ENCODE measurements at places on chromosomes 1 and 21. TPM values are rescaled to one million over a fixed set of nuclear protein-coding genes. Genes with fewer than 3 reads are reported as not detected.

DNA sequence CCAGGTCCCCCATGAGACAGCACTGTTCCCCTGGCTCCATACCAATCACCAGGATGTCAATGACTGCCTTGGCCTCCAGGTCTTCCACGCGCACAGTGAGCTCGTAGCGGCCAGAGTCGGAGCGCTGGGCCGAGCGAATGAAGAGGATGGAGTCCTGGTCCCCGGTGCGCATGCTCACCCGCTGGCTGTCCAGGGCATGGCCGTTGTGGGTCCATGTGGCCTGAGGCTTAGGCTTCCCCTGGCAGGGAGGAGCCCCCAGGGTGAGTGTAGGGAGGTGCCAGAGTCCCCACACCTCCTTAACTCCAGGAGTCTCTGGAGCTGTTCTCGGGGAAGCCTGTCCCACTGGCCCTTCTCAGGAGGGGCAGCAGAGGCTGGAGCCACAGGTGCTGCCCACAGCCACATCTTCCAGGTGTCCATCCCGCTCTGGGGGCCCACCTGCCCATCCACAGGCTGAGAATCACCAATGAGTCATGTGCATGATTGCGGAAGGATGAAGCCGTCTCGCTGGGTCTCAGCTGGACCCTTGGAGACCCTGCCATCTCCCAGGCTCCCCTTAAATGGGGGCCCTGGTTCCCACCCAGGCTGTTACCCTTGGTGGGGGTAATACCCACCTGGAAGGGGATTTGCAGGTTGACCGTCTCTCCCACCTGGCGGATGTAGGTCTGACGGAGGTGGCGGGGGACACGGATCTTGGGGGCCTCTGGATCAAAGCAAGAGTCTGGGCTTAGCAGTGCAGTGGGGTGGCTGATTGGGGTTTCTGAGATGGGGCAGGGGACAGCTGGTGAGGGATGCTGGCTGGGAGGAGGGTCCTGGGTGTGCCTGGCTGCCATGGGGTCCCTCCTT lies 4.1 kb downstream of the MYBPH start:
- no peak for DNase-seq

GRCh38 chr1:185104083-185104482 lies 52.7 kb downstream of the TRMT1L start:
- no peak for DNase-seq

GRCh38 chr1:7614576-7615074 lies 156.5 kb upstream of the VAMP3 start:
- no peak for DNase-seq

DNA sequence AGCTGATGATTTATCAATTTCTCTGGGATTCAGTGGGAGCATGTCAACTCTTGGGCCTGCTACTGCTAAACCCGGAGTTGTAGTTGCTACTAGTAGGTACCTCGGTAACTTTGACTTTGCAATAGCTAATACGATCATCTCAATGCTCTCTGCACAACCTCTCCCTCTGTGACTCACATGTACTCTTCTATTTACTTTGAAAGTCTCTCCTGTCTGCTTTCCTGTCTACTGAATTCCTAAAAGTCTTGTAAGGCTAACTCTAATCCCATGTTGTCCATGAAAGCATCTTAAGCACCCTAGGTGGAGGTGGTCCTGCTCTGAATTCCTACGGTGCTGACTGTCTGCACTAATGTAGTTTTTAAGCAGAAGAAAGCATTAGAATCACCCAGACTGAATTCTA lies 29.3 kb downstream of the SLC9C2 start:
- DNase-seq = no peak

DNA sequence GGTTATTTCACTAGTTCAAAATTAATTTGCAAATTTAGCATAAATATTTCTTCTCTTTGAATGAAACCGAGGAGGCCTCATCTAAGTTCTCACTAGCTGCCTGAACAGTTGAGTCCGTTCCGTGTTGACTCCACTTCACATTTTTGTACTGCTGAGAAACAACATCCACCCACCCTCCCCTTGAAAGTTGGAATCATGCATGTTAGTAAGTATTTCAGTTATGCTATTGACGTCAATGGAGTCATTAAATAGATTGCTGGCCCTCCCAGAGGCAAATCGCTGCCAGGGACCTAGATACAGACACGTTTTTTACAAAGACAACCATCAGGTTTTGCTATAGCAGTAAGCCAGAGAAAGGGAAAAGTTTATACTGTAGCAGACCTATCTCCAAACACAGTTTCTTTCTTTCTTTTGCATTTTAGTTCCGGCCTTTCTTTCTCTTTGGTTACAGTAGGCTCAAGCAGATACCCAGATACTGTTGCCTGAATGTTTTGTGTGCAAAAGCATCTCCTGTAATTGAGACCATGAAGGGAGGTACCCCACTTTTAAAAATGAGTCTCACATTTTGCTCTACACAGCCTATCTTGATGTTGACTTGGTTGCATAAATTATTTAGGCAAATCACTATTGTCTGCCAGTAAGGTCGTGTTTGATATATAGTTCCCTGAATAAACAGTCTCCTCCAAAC lies 262.6 kb upstream of the SGIP1 start:
- peak; percentile 73 for DNase-seq

GRCh38 chr1:232754930-232755329 lies 50.3 kb upstream of the MAP10 start:
- DNase-seq = no peak

- DNase-seq = no peak
Observed at GRCh38 chr1:214422137-214422671, 129.2 kb downstream of the PTPN14 start.

DNA sequence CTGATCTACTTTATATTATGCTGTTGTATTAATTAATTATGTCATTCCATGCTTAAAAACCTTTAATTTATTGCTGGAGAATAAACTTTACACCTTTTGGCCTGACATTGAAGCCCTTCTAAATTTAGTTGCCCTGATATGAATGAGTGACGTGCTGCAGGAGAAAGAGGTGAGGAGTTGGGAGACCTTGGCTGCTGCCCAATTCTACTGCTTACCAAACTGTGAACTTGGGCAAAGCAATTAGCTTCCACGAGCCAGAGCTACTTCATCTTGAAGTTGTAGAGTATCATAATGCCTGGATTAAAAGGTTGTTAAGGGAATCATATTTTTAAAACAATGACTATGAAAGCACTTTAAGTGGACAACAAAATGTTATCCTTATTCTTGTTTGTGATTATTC lies 126.8 kb upstream of the DEPDC1 start:
- DNase-seq = no peak

- DNase-seq = peak; percentile 70
Observed at GRCh38 chr1:18927654-18928272, 25.4 kb upstream of the ALDH4A1 start.

DNA sequence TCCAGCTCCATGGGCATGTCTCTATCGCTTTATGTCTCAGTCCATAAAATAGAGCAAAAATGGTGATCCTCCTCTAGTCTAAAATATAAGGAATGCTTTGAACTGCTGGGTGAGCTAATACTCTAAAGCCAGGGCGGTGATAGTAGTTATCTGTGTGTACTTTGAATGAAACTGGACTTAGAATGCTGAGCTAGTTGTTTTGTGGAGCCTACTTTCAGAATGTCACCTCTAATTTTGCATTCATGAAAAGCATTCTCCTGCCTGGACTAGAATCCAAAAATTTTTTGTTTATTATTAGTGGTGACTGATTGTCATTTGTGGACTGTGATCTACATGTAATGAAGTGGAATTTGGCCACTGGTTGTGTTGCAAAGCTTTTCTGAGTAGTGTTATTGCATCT lies 241.6 kb upstream of the C1orf105 start:
- DNase-seq = no peak

GRCh38 chr1:76802094-76802493 lies 65.2 kb upstream of the ST6GALNAC5 start:
- DNase-seq = no peak

DNA sequence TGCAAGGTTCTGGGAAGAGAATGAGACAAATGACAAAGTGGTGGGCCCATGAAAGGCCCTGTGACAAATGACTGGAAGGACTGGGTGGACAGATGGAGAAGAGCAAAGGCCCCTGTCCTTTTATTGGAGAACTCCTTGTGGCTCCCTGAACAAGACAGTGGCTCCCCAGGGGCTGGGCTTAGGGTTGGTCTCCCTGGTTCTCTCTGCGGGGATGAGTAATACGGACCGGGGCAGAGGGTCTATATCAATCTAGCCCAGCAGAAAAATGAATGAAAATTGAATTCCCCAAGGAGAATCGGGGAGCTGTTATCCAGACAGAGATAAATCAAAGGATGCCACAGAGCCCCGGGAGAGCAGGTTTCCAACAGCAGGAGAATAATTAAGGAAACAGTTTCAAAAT lies 5.2 kb upstream of the LHX4 start:
- DNase-seq = no peak

GRCh38 chr1:109996476-109996875 lies 11.9 kb downstream of the AHCYL1 start:
- no peak for DNase-seq

GRCh38 chr21:41250519-41250918 lies 66.1 kb upstream of the FAM3B start:
- DNase-seq = no peak

DNA sequence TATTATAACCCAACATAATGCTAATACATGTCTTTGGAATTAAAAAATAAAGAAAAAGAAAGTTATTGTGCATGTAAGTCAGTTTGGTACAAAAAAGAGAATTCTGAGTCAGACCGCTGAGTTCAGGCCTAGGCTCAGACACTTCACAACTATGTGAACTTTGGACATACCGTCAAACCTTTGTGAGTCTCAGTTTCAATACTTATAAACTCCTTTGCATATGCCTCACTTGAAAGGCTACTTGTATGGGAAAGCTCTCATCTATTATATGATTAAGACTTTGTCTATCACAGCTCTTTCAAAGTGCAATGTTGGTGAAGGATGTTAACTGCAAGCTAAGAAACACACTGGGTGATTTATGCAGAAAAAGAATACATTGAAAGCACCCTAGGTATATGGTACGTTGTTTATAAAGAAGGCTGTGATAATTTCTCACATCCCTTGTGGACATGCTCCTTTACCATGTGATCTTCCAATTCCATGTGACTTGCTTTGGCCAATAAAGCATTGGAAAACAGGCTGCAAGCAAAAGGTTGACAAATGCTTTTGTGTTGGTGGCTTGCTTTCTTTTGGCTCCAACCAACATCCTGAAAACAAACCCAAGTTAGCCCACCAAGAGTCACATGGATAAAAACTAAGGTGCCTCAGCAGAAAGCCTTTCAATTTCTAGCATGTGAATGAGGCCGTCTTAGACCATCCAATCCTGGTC lies 49.6 kb downstream of the INTS7 start:
- no peak for DNase-seq

GRCh38 chr1:211145944-211146343 lies 12.0 kb upstream of the KCNH1 start:
- DNase-seq = no peak

DNA sequence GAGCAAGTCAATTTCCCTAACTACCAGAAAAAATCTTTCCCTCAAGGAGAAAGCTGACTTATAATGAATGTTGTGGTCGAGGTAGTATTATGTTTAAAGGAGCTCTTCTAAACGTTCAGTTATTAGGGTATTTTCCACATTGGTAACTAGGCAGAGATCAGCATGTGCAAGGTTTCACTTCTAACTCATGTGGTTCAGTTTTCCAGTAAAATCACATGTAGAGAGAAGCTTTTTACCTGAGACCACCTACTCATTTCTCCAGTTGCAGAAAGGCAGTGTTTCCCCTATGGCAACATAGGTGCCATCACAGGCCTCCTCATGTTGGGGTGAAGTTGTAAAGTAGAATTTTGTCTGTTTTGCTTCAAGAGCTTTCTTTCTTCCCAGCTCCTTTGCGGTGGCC lies 23.7 kb downstream of the IL23R start:
- peak; percentile 36 for DNase-seq

DNA sequence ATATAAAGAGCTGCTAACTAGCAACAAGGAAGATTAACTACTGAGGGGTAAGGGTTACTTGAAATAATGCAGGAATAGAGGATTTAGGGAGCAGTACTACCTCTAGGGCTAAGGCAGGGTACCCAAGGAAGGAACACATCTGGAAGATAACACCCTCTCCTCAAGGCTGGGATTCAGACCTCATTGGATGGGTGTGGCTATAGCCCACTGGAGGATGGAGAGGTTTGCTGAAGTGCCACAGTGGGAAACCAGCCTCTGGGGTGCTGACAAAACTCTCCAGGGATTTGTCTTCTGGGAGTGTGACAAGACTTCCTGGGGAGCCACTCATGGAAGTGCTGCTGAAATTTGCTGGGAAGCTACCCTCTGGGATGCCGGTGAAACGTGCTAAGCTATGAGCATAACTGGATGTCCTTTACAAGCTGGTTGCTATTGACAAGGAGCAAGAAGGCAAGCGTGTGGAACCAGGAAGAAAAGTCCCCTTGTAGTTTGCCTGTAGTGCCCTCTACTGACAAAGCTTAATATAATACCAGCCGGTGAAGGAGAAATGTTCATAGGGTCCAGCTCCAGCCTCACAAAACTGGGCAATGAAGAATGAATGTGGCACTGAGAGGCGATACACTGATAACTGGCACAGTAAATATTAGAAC lies 122.8 kb upstream of the USP24 start:
- DNase-seq = peak; percentile 25

- DNase-seq = no peak
Observed at GRCh38 chr21:31530364-31530763, 129.1 kb upstream of the SOD1 start.

DNA sequence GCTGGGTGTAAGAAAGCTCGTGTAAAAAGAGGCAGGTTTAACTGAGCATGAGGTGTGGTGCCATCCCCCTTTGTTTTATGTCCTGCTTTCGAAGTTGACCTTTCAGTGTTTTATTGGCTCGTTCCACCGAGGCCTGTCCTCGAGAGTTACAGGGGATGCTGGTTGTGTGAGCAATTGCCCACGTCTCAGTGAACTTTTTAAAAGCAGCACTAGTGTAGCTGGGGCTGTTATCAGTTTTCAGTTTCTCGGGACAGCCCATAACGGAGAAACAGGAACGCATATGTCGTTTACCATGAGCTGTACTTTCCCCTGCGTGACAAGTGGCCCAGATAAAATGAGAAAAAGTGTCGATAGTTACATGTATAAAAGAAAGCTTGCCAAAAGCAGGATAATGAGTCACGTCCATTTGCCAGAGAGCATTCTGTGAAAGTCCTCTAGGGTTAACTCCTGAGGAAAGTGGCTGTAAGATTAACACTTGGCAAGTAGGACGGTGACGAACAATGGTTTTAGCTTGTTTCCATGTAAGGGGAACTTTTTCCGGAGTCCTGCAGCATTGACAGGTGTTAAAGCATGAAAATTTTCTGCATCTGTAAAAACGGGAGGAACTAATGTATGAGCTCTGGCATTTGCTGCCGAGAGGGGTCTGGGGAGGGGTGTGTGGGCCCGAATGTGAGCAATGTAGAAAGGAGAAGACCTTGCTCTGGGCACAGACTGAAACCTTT lies 7.8 kb upstream of the LRRC47 start:
- DNase-seq = no peak

- DNase-seq = no peak
Observed at GRCh38 chr1:11474826-11475225, 4.1 kb upstream of the DISP3 start.

CFHR3 gene
- not detected for total RNA-seq

LYPLA2 gene
- total RNA-seq = 70.5 TPM

C1QC gene
- not detected for total RNA-seq

CADM3 gene
- total RNA-seq = not detected

INTS7 gene
- total RNA-seq = 19.3 TPM

MSH4 gene
- 0.43 TPM for total RNA-seq

CYP4Z1 gene
- not detected for total RNA-seq

LCK gene
- total RNA-seq = 246 TPM

VASH2 gene
- total RNA-seq = 0.57 TPM

KRTAP19-1 gene
- not detected for total RNA-seq

MEX3A gene
- total RNA-seq = 0.51 TPM

Measured in activated CD4-positive, alpha-beta memory T cell treated with anti-CD3 and anti-CD28 coated beads for 36 hours (primary cell).